Eye (tissue), 1 donor: ENCODE measurements at places on chromosomes 13 and 19.

DNA sequence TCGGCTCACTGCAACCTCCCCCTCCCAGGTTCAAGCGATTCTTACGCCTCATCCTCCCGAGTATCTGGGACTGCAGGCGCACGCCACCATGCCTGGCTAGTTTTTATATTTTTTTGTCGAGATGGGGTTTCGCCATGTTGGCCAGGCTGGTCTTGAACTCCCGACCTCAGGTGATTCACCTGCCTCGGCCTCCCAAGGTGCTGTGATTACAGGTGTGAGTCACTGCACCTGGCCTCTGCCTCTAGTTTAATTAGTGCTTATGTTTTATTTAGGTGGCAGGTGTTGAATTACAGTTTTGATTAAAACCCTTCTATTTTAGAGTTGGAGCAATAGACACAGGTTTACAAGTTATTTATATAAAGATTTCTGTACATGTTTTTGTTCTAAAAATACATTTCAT, 42.8 kb downstream of the ATP11A start:
- DNase-seq: no peak

GRCh38 chr19:16069813-16070365, 6.4 kb upstream of the TPM4 start:
- DNase-seq: no peak

DNA sequence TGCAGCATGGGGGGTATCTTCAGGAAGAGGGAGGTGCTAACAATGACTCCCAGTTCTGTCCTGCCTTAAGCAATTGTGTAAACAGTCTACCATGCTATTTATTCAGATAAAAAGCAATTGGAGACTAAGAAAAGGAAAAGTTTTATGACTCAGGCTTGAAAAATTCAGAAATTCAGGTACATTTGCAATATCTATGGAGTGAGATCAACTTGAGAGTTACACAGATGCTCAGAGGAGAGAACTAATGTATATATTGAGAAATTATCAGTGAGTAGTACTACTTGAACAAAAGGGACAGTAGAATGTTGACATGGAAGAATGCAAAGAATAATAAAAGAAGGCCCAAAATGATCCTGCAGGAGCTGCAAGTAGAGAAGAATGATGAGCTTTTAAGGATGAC, 277.6 kb upstream of the DACH1 start:
- DNase-seq: no peak

GRCh38 chr13:43348397-43348796, 325.0 kb downstream of the DNAJC15 start:
- no peak for DNase-seq

GRCh38 chr19:46210669-46211068, 18.9 kb upstream of the IGFL1 start:
- no peak for DNase-seq

DNA sequence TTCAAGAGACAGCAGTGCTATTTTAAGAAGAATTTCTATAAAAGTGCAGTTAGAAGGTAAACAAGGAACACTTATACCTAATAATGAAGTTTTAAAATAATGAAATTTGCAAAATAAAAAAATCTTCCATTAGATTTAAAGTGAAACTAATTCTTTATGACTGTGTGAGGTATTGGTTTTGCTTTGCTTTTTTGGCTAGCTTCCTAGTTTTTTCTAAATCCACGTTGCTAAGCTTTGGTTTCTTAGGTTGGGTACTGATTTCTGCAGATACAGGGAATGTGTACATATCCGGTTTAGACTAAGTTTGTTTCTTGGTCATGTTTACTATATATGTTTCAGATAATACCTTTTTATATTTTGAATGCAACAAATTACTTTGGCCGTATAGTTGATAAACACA, 59.8 kb downstream of the SLC7A9 start:
- DNase-seq: no peak
